ENCODE measurements at places on chromosomes 2 and 18.

DNA sequence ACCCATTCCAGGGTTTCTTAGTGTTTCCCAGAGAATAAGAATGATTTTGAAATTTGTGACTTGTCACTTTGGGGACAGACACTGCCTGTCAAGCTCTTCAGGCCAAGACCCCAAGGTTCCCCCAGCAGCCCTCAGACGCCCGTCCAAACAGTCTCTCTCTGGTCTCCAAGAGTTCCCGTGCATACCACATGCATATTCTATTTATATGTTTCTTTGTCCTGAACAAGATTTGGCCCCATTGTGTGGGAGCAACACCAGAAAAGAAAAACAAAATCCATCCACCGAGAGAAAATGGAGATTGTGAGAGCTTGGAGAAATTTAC is 52.2 kb upstream of the CTAGE1 start:
- no peak for DNase-seq

DNA sequence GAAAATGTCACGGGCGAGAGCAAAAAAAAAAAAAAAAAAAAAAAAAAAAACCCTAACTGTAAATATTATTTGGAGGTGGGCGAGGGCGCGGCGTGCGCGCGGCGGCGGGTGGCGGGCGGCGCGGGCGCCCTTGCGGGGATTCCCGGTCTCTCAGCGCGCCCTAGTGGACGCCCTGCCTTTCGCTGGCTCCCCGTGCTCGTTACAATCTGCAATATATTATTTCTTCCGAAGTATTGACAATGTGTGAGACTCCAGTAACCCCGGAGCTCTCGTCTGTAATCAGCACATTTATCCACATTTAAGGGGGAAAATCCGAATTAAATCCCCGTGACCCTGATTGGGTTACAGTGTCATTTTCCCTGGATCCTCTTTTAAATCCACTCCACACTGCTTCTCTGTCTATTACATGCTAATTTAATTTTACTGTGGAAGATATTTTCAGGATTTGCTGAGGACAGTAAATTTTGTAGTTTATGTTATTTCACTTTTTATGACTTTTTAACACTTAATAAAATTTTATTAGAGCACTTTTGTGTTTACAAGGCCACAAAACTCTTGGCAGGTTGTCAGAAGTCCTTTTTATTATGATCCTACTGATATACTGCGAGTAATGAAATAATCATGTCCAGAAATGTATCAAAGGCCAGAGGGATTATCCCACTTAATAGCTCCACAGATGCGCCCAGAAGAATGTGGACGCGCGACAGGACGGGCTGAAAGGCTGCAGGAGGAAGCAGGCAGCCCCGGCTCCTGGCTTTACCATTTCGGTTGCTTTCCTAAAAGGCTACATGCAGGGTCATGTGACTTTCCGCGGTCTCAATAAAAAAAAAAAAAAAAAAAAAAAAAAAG is 369.1 kb downstream of the MTX2 start:
- DNase-seq, result peak; percentile 72

DNA sequence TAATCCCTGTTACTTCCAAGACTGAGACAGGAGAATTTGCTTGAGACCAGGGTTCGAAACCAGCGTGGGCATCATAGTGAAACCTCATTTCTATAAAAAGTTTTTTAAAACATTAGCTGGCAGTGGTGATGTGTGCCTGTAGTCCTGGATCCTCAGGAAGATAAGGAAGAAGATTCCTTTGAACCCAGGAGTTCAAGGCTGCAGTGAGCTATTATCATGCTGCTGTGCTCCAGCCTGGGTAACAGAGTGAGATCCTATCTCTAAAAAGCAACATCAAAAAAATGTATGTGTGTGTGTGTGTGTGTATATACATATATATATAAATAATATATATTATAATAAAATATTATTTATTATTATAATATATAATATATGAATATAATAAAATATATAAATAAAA is 1417.6 kb upstream of the CDH2 start:
- no peak for DNase-seq

DNA sequence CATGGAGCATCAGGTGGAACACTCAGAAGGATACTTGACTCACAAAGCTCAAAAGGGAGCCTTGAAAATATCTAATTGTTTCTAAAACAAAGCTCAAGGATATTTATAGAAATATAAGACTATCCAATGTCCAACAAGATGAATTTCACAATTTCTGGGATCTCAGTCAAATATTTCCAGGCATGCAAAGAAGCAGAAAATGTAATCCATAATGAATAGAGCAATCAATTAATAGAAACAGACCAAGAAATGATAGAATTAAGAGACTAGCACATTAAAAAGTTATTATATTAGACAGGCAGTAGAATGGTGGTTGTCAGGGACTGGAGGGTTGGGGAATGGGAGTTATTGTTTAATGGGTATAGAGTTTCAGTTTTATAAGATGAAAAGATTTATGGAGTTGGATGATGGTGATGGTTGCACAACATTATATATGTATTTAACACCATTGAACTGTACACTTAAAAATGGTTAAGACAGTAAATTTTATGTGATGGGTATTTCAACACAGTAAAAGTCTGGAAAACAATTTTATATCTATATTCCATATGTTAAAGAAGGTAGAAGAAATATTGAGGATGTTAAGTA is 189.9 kb upstream of the PIEZO2 start:
- DNase-seq, result no peak

- DNase-seq, result no peak
Observed at GRCh38 chr2:100052650-100053049, 89.7 kb downstream of the AFF3 start.

GRCh38 chr2:44333994-44334393 is 27.3 kb downstream of the PREPL start:
- DNase-seq, result no peak

- DNase-seq, result no peak
Observed at GRCh38 chr2:76667821-76668271, 854.3 kb downstream of the LRRTM4 start.

DNA sequence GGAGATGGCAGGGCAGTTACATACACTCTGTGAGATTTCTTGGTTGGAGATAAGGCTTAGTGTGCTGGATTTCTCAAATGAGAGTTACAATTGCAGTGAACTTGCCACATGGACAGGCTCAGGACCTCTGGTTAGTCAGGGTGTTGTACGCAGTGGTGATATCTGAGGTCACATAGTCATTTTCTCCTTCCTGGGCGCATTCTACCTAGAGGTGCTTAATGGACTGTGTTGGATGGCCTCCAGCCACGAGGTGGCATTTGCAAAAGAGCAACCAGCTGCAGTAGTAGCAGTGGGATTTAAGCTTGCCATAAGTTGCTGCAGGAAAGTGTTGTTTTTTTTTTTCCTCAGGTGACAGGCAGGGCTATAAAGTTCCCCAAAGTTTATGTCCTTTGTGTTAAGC is 173.8 kb upstream of the TMEM200C start:
- no peak for DNase-seq

DNA sequence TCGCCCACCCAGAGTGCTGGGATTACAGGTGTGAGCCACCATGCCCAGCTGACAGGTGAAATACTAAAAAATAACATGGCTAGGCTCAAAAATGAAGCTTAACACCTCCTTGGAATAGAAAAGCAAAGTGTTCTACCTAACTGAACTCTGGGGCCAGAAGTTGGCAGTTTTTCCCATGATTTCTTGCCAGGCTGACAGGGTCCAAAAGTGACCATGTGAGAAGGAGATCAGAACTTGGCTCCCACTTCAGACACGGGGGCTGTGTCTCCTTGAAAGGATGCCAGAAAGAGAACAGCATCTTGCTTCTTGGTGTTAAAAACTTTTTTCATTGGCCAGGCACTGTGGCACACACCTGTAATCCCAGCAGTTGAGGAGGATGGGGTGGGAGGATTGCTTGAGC is 47.0 kb downstream of the BMPR2 start:
- no peak for DNase-seq

DNA sequence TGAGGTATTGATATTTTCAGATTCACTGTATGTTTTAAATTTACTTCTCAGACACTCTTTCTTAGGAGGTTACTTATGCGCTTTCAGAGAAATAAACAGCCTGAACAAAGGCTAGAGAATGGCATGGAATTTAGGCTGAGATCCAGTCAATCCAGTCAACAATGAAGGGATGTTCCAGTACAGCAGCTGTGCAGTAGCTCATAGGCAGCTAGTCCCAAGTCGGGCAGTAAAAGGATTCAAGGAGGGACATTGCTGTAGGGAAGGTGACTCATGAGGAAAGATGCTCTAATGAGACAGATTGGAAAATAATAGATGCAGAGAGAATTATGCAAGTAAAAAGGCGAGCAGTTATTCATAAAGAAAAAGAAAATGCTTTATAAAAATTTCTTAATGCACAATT is 397.9 kb upstream of the RGPD4 start:
- no peak for DNase-seq

GRCh38 chr18:62601871-62602270 is 79.0 kb downstream of the ZCCHC2 start:
- no peak for DNase-seq

DNA sequence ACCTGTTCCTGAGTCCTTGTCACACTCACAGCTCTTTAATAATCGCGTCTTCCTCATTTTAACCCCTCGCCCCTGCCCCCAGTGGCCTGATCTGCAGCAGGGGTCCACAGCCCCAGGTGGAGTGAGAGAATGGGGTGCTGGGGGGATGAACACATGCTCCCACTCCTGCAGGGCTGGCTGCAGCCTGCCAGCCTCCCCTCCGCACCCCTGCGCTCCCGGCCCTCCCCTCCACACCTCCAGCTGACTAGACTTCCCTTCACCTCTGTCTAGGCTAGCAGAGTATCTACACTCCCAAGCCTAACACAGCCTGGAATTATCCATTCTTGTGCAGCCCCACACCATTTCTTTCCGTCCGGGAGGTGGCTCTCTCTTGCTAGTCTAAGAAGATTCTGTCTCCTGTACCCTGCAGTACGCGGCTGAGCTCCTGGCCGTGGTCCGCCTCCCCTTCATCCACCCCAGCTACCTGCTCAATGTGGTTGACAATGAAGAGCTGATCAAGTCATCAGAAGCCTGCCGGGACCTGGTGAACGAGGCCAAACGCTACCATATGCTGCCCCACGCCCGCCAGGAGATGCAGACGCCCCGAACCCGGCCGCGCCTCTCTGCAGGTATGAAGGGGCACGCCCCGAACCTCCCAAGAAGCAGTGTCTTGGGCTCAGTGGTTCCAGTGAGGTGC is 231.6 kb downstream of the ATAD2B start:
- DNase-seq, result no peak

GRCh38 chr2:37471994-37472393 is 127.6 kb downstream of the QPCT start:
- DNase-seq, result no peak
